ENCODE measurements at places on chromosomes 11 and 22. TPM values are rescaled to one million over a fixed set of nuclear protein-coding genes. Genes with fewer than 3 reads are reported as not detected.

DNAJB7 gene
- not detected for total RNA-seq

FAM180B gene
- total RNA-seq = not detected

- DNase-seq = no peak
These were observed 7.2 kb upstream of the ZNF280A start for GRCh38 chr22:22527312-22527711.

GRCh38 chr11:8359521-8359920 lies 95.8 kb upstream of the LMO1 start:
- no peak for DNase-seq

DNA sequence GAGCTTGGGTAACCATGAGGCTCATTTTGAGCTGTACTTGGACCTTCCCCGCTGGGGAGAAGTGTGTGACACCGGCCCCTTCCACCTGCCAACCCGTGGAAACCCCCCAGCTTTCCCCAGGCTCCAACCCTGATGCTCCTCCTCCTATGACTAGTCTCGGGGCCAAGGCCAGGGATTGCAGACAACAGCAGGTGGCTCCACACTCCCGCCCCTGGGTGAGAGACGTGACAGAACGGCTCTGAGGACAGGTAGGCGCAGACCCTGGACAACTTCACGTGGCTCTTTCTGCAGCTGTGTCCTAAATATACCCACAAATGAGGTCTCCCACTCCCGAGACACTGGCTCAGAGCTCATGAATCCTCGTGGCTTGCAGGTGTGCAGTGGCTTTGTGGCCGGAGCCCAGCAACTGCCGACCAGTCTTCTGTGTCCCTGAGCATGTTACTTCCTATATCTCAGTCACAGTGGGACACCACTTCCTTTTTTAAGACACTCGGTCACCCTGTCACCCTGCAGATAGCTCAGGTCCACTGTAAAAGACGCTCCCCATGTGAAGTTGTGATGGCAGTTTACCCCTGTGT lies 55.2 kb downstream of the NECTIN1 start:
- DNase-seq = no peak
